Esophagus squamous epithelium (tissue), 5 donors: ENCODE measurements at places on chromosomes 1 and 21. TPM values are rescaled to one million over a fixed set of nuclear protein-coding genes. Genes with fewer than 3 reads are reported as not detected.

- no peak for DNase-seq
- H3K27me3 ChIP-seq, result no peaks in the 10 kb centered on the region
- no peaks in the 10 kb centered on the region for H3K4me1 ChIP-seq
- no peak overlapping the region for H3K4me3 ChIP-seq
Measured at GRCh38 chr21:44485796-44486195, 30.5 kb downstream of the LRRC3 start.

DNA sequence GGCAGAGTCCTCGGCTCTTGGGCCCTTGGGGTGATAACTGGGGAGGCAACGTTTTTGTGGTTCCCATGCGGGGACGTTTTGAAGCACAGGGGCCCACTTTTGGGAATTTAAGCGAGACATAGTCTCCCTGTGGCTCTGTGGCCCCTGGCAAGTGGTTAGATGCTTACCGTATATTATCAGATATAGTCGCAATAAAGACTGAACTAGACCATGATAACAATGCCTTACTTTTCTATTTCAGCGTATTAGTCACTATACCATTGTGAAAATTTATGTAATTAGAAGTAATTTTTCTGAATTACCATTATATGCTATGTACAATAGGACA lies 538 bp upstream of the RCAN1 start:
- H3K27ac ChIP-seq, result peak overlapping the region; percentile 89
- no peak for DNase-seq
- peak overlapping the region; percentile 96 for H3K4me3 ChIP-seq

DNA sequence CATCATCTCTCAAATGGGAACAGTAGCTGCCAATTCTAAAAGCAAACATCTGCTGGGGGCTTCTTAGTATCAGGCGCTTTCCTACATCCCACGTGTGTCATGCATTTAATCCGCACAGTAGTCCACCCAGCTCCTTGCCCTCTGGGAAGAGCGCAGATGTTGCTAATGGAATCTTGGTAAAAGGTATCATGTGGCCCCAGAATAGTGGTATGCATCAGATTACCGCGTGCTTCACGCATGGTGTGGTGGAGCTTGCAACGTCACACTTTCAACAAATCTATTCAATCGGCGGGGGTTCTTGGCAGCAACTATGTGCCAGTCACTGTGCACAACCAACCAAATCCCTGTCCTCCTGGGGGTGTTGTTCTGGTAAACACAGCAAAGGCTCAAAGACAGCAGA lies 141.0 kb downstream of the HIVEP3 start:
- H3K36me3 ChIP-seq, result no peaks in the 10 kb centered on the region
- H3K4me3 ChIP-seq, result no peak overlapping the region
- peaks cover 25% of the 10 kb centered on the region for H3K4me1 ChIP-seq
- no peak overlapping the region for H3K27ac ChIP-seq
- no peak for DNase-seq

DNA sequence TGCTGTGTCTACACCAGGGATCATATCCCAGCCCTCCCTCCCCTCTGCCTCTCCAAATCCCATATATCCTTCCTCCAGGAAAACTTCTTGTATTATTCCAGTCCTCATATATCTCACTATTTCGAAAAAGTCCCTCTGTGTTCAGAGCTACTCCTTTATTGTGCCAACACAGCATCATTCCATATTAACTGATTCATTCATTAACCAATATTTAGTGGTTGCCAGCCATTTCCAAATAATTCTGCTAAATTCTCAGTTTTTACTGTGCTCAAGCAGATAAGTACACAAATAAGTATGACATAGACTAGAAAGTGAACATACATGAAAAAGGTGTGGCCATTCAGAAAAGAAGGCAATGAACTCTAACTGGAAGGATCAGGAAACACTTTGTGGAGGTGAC lies 241.6 kb upstream of the DUSP10 start:
- no peaks in the 10 kb centered on the region for H3K27me3 ChIP-seq
- H3K4me3 ChIP-seq, result no peak overlapping the region
- H3K36me3 ChIP-seq, result no peaks in the 10 kb centered on the region
- H3K27ac ChIP-seq, result no peak overlapping the region

- H3K27ac ChIP-seq, result no peak overlapping the region
- no peaks in the 10 kb centered on the region for H3K4me1 ChIP-seq
- no peaks in the 10 kb centered on the region for H3K36me3 ChIP-seq
- DNase-seq, result no peak
- H3K4me3 ChIP-seq, result no peak overlapping the region
- H3K27me3 ChIP-seq, result no peaks in the 10 kb centered on the region
Measured at GRCh38 chr1:14780271-14780670, 181.8 kb downstream of the KAZN start.

DNA sequence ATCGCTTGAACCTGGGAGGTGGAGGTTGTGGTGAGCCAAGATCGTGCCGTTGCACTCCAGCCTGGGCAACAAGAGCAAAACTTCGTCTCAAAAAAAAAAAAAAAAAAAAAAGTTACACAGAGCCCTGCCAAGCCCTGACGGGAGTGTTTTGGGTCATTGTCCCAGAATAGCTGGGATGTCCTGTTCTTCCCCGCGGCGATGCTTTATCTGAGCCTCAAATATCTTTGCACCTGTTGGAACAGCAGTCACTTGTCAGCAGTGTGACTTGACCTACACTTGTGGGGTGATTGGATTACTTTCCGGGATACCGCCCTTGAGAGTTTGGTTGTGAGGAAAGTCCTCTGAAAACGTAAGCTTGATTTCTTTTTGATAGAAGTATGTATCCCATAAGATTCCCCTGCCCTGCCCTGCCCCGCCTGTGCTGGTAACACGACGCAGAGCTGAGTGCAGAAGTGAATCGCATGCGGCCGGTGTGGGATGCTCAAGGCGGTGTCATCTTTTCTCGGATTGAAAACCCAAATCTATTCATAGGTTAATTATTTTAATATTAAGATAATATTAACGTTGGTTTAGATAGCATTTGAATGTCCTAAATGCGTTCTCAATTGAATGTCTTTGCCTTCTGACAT lies 50.9 kb downstream of the PCNT start:
- DNase-seq, result no peak
- no peak overlapping the region for H3K27ac ChIP-seq
- no peaks in the 10 kb centered on the region for H3K27me3 ChIP-seq
- peaks cover 4% of the 10 kb centered on the region for H3K4me1 ChIP-seq

OR2L8 gene
- total RNA-seq, result not detected

OR2L5 gene
- total RNA-seq, result not detected

S100A5 gene
- total RNA-seq, result not detected

LCE1C gene
- total RNA-seq, result not detected

DNA sequence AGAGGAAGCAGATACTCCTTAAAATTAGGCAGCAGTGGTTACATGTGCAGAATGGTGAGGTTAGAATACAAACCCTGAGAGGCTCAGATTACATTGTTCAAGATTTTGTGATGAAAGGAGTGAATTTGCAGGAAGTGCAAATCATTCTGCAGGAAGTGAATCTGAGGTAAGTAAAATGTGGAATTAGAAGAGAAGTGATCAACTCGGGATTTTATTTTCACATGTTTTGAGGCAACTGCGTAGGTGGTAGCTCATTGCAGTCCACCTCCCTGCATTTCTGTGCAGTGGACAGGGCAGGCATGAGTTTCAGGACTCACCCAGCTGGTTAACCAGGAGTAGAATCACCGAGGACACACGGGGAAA lies 2.1 kb upstream of the PLA2G2C start:
- no peaks in the 10 kb centered on the region for H3K27me3 ChIP-seq
- no peak for DNase-seq
- no peak overlapping the region for H3K4me3 ChIP-seq
- no peaks in the 10 kb centered on the region for H3K36me3 ChIP-seq

DNA sequence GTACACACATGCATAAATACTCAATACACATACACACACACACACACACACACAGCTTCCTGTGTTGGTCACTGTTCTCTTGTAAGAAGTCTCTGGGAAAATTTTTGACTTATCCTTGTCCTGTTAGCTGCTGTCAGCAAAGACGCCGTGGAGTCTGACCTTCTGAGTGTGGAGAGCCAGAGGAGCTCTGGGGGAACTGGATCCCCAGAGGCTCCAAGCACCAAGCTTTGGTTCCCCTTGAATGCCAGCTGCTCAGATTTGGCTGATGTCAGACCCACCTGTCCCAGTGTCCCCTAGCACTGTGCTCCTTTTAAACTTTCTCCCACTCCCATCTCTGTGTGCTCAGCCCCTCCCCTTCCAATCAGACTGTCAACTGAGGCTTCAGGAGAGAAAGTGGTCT lies 319.1 kb downstream of the CAMTA1 start:
- H3K27ac ChIP-seq, result no peak overlapping the region
- no peaks in the 10 kb centered on the region for H3K36me3 ChIP-seq
- peaks cover 47% of the 10 kb centered on the region for H3K27me3 ChIP-seq
- H3K4me1 ChIP-seq, result no peaks in the 10 kb centered on the region

GRCh38 chr1:30507016-30507312 lies 216.4 kb downstream of the MATN1 start:
- DNase-seq, result no peak
- H3K27me3 ChIP-seq, result no peaks in the 10 kb centered on the region
- no peak overlapping the region for H3K4me3 ChIP-seq
- H3K27ac ChIP-seq, result no peak overlapping the region
- no peaks in the 10 kb centered on the region for H3K36me3 ChIP-seq
- no peaks in the 10 kb centered on the region for H3K4me1 ChIP-seq
